ENCODE measurements at places on chromosomes 16 and 17.

DNA sequence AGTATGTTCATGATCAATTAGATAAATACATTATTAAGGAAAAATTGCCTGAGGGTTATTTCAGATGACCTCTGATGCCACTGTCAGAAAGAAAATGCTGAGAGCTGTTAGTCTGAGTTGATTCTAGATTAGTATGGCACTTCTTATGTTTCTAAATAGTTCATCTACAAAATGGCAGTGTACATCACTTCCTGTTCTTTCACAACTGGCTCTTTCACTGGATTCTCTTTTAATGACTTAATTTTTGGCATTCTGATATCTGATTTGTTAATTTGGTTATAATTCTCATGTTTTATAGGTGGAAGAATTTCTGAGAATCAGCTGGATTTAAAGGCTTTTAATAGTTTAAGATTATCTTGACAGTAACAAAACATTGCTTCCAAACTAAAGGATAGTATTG is 3.3 kb downstream of the TAOK1 start:
- DNase-seq = no peak

DNA sequence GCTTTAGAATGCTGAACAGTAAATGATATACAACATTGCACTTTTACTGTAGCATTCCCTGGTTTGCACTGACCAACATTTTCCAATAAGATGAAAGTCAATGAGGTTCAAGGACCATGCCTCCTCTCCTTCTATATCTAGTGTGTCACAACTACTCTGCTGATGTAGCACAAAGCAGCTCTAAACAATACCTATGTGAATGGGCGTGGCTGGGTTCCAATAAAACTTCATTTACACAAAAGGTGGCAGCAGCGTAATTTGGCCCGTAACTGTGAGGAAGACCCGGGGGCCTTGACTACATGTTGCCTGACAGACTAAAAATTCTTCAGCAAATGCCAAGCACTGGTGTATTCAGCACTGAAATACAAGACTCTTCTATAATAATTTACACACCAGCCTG is 6.5 kb downstream of the SRP68 start:
- no peak for DNase-seq

DNA sequence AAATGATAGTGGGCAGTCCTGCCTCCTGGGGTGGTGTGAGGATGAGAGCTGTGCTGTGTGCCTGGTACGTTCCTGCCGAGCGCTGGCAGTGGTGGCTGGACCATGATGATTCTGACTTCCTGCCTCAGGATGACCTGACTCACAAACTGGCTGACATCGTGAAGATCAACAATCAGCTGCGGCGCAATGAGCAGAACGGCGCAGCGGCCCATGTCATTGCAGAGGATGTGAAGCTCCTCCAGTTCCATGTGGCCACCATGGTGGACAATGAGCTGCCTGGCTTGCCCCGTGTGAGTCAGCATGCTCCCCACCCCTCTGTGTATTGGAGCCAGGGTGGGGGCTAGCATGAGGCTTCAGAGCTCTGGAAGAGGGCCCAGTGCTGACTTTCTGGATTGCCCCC is 13.1 kb downstream of the POLR2A start:
- DNase-seq = no peak

GRCh38 chr16:52076332-52076731 is 470.6 kb downstream of the TOX3 start:
- no peak for DNase-seq

GRCh38 chr16:57315416-57315815 is 30.9 kb upstream of the PLLP start:
- no peak for DNase-seq

GRCh38 chr17:2855063-2855600 is 58.9 kb downstream of the RAP1GAP2 start:
- no peak for DNase-seq

- no peak for DNase-seq
Observed at GRCh38 chr17:31373150-31374093, 18.1 kb upstream of the RAB11FIP4 start.

DNA sequence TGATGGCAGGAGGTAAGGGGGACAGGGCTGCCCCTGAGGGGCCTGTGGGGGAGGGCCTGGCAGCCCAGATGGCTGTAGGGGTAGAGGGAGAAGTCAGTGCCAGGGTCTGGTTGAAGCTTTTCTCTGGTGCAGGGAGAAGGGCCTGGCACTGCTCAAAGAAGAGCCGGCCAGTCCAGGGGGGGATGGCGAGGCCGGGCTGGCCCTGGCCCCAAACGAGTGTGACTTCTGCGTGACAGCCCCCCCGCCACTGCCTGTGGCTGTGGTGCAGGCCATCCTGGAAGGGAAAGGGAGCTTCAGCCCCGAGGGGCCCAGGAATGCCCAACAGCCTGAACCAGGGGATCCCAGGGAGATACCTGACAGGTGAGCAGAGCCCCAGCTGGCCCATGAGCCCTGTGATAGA is 2.8 kb upstream of the NOL3 start:
- DNase-seq = no peak

DNA sequence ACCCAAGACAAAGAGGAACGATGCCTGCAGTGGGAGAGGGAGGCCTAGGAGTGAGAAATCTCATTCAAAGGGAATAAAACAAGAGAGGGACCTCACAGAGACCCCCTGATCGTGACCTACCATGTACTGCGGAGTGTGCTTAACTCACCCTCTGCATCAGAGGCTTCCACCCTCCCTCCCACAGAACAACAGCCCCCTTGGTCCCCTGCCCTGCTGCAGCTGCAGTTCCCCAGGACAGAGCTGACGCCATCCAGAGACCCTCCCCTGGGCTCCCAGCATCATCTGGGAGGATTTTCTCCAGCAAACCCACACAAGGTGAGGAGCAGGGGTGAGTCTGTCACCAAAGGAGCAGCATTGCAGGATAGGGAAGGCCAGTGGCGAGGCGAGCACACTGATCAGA is 39.8 kb downstream of the TLE7 start:
- no peak for DNase-seq

DNA sequence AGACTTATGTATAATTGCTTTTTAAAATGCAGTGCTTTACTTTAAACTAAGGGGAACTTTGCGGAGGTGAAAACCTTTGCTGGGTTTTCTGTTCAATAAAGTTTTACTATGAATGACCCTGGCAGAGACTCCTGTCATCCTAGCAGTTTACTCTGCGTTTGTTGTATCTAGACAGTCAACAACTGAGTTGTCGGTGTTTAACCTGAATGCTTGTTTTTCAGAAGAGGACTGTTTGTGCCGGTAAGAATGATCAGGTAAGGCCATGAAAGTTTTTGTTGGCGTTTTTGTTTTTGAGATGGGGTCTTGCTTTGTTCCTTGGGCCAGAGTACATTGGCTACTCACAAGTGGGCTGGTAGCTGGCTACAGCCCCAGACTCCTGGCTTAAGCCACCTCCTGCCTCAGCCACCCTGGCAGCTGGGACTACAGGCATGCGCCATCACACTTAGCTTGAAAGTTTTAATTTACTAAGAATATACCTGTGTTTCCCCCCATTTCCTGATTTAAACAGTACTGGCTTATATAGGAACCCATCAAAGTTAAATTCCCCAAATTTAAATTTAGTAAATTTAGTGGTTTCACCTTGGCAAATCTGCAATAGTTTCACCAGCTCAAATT is 11.9 kb downstream of the HERPUD1 start:
- DNase-seq = no peak

DNA sequence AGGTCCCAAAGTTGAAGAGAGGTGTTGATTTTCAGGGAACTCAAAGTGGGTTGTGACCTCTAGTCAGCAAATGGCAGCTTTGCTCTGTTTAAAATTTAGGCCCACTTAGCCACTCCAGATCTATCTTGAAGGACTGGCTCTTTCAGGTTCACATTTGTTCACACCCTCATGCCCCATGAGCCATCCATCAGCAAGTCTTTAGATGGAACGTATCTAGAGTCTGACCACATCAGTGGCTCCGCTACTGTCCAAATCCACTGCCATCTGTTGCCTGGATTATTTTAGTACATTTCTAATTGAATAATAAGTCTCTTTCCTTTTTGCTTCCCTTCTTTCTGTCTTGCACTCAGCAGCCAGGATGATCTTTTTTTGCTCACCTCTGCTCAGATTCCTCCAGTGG is 10.5 kb downstream of the ITGB3 start:
- DNase-seq = no peak

- no peak for DNase-seq
Observed at GRCh38 chr17:67052720-67053437, 8.5 kb downstream of the CACNG1 start.

DNA sequence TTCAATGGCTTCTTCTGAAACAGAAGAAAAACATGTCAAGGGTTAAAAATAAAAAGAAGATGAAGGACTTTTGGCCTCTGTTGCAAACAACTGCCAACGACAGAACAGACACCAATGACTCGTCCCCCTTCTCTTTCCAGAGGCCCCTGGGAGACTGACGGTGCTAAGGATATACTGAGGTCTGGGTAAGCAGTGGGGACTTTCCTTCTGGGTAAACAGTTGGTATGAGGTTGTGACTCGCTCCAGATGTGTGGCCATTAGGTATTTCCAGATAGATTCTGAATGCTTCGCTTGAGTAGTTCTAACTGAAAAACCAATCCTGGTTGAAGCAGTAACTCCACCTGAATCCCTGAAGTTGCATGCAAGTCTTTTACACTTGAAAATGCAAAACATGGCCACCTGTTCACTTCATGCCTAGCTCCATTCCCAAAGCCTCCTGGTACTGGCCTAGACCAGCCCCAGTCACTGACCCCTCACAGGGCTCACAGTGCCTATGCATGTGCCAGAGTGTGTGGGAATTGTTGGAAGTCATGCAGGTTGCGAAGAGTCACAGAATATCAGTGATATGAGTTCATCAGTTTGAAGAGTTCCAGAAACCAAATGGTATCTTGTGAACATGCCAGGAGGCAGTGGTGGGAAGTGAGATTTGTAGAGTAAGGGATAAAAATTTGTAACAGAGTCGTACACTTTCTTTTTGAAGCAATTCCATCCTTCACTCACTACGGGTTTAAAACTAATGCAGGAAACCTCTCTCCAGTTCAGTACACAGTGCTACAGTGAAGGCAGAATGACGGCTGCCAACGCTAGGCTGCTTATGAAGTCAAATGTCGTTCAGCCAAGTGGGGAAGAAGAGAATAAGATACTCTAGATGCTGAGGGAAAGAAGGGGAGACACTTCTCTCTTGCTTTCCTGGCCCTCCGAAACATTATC is 217.8 kb downstream of the ZFHX3 start:
- DNase-seq = no peak

DNA sequence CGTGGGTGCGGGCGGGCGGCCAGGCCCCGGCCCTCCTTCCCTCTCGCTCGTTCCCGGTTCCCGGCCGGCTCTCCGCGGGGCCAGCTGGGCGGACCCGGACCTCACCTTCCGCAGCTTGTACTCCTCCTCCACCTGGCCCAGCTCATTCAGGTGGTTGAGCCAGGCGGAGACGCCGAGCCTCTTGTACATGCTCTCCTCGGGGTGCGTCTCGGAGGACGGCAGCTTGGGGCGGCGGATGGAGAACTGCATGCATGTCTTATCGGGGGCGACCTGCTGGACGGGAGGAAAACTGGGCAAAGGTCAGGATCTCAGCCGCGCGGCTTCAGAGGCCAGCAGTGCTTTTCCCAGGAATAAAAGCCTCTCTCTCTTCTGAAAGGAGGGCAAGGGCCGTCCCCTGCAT is 85.4 kb downstream of the TBC1D16 start:
- DNase-seq = no peak

- no peak for DNase-seq
Observed at GRCh38 chr17:27630607-27631410, at the start of gene LGALS9. Gene LGALS9 (plus strand): TSS chr17:27631188. CDS start chr17:27631266, 78 bp downstream.

GRCh38 chr17:73188011-73188410 is 4.8 kb upstream of the COG1 start:
- no peak for DNase-seq

GRCh38 chr16:9870962-9871361 is 311.3 kb downstream of the GRIN2A start:
- DNase-seq = no peak

GRCh38 chr17:3004925-3005324 is 58.5 kb downstream of the OR1D5 start:
- DNase-seq = no peak

DNA sequence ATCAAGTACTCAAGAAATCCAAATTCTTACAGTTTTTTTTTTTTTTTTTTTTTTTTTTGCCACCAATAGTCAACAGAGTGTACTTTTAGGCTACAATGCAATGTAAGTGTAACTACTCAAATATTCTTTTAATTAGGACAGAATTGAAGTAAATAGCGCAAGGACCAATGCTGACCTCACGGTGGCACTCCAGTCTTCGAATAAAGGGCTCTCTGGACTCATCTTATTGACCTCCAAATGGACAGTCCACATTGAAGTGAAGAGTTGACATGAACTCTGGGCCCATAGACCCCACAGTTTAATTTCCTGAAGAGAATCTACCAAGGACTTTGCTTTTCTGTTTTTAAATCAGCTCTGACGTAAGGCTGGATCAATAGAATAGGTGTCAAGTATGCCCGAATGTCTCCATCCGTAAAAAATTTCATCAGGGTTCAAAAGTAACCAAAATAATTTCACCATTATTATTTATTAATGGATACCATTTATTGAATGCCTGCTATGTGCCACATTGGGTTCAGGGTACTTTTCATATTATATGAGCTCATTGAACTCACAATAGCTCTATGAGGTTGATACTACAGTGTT is 7.3 kb upstream of the DDX52 start:
- no peak for DNase-seq

GRCh38 chr17:74467221-74467951 is 952 bp downstream of the CD300A start:
- DNase-seq = no peak
